ENCODE measurements at places on chromosomes 4 and X. TPM values are rescaled to one million over a fixed set of nuclear protein-coding genes. Genes with fewer than 3 reads are reported as not detected.

DNA sequence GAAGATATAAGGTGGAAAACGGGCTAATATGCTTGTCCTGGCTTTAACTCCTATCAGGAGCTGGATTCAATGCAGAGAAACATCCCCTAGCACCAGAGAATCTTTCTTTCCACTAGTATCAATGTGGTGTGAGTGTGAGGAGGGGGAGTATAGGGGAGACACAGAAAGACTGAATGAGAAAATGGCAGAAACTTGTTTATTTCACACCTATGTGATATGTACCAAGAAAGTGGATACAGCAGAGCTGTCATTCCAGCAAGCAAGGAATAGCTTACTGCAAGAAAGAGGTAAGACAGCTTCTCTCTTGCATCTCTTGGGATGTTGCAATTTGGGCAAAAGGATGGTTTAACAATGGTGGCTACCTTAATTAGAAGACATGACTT is 105.6 kb downstream of the LNX1 start:
- no peak for DNase-seq

- no peak for DNase-seq
These were observed 124.8 kb downstream of the LRBA start for GRCh38 chr4:150890246-150890645.

DNA sequence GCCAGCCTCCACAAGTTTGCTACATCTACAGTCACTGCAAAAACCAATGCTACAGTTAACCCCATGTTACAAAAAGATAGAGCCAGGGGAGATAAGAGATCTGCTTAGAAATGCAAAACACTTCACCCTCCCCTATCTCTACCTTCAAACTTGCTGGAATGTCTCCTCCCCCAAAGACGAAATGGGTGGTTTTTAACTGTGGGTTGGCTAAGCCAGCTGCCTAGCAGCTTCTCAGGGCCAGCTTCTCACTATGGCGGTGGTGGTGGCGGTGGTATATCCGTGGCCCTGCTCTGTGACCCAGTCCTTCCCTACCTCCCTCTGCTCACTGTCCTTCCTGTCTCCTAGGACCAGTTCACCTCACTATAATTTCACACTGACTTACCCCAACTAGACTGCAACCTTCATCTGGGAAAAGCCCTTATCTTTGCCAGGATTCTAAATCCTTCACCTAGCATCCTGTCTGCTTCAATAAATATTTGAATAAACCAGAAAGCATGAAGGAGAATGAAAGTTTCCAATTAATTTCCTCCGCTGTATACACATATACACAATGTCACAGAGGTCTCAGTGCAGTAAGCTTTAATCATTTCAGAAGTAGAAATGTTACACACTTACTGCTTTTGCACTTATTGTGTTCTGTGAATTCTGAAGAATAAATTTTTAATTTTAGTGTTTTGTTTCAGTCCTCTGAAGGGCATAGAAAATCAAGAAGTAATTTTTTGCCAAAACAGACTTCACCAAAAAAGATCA is 46.3 kb downstream of the SH3KBP1 start:
- DNase-seq, result no peak

- DNase-seq, result no peak
These were observed 70.3 kb downstream of the STIM2 start for GRCh38 chr4:26930964-26931363.

- DNase-seq, result no peak
These were observed 58.8 kb downstream of the PPP3CA start for GRCh38 chr4:101288365-101289145.

GRCh38 chrX:124194901-124195300 is 137.6 kb upstream of the TEX13D start:
- DNase-seq, result no peak

- no peak for DNase-seq
These were observed 184.6 kb upstream of the KIT start for GRCh38 chr4:54473077-54473545.

DNA sequence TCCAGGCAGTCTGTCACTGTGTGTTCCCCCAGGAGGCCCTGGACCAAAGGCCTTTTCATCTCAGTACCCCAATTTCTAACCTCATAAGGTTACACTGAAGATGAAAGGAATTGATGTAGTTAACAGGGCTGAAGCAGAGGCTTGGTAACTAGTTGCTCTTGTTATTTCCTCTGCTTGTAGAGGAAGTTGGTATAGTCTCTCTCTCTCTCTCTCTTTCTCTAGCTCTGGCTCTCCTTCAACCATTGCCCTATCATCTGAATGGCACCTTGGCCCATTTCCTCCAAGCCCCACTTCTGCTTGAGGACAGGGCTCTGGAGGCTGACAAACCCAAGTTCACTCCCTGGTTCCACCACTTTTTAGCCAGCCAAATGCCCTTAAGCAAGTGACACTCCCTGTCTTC is 96.1 kb downstream of the MAMLD1 start:
- DNase-seq, result no peak

GRCh38 chrX:78024349-78025059 is 55.1 kb upstream of the PGAM4 start:
- DNase-seq, result no peak

GRCh38 chr4:43133566-43133965 is 241.1 kb downstream of the GRXCR1 start:
- no peak for DNase-seq

GRCh38 chrX:2536974-2537373 is 36.2 kb upstream of the DHRSX start:
- no peak for DNase-seq

DNA sequence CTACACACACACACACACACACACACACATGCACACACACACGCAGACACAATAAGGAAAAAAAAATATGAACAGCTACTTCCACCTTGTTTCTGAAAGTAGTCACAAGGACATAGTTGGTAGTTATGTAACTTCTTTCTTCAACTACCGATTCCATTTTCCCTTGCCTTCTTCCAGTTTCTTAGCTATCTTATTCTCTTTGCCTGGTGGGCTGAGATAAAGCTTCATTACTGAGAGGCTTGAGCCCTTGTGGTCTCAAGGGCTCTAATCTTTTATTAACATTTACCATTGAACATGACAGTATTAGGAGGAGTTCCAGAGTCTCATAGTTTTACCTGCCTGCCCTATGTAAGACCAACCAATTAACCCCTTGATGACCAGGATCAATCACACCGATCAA is 8.9 kb upstream of the SMIM10 start:
- no peak for DNase-seq

DNA sequence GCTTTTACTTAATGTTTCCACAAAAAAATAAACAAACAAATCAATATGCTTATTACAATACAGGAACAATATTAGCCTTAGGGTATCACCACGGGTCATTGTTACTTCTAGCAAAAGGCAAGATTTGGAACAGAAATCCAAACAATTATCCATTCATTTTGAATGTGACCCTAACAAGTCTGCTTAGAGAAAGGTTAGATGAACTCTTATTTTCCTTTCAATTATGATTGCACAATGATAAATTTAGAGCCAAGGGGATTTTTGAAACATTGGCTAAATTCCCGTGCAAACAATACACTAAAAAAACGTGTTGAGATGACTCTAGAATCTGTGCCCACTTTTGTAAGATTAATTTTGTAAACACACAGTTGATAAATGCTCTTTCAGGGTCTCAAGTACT is 474.7 kb downstream of the PCDH7 start:
- DNase-seq, result no peak

DNA sequence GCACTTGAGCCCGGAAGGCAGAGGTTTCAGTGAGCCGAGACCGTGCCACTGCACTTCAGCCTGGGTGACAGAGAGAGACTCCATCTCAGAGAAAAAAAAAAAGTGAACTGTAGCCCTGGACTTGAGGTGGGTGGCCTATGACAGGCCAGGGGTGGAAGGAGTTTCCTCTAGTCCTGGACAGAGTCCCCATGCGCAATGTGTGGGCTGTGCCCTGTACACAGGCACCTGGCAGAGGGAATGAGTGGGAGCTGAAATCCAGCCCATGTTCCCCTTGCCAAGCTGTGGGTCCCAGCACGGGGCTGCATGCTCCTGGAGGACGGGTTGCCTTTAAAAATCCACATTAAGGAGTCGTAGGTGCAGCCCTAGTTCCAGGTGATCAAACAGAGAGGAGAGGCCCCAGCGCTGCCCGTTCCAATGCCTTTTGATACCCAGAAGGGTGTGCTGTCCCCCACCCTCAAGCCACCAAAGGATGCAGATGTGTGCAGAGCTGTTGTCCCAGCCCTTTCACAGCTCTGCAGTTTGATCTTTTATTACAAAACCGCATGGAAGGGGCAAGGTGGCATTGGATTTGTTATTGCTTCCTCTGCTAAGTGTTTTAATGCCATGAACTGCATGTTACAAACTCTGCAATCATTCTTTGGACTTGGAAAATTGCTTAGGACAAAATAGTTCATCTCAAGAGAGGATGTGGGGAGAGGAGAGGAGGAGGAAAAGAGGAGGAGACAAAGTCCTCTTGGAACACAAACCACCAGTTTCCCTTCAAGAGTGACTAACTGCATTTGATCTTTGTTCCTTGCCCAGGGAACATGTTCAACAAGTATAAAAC is 38.0 kb upstream of the PDK3 start:
- no peak for DNase-seq

DNA sequence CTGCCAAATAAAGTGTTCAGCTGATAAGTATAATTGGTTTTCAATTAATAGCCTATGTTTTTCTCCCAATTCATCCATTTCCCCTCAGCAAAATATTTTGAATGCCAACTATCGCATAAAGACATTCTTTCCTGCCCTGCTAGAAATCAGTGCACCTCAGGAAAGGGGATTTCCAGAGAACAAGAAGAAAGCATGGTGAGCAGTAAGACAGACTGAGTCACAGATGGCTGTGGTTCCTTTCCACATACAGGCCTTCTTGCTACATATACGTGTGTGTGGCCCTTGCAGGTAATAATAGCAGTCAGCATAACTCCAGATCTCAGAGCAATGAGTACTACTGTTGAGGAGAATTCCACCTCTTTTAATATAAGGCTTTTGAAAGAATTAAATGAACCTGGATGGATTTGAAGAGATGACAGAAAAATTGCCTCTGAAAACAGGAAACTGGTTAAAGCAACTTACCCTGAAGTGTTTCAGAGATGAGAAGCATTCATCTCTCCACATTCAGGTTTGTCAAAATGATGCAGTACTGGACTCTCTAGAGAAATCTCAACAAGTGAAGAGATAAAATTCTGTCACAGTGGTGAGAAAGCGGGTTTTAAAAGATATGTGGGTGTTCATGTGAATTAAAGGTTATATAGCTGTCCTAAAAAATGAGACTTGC is 13.6 kb downstream of the GASK1B start:
- no peak for DNase-seq

DNA sequence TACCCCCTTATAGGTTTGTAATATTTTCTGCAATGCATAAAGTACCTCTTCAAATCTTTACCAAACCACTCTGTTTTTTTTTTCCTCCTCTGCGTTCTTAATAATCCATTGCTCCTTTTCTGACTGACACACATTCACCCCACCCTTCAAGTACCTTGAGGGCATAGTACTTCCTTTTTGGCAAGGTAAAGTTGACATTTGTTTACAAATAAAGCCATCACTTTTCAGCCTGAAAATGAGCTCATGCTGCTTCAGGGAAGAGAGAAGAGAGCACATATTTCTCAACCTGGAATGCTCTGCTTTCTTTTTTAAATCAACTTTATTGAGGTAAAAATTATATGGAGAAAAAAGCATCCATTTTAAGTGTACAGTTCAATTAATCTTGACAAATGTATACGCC is 113.9 kb downstream of the AGTR2 start:
- DNase-seq, result no peak

GRCh38 chr4:18234108-18234507 is 212.6 kb upstream of the LCORL start:
- DNase-seq, result no peak

DNA sequence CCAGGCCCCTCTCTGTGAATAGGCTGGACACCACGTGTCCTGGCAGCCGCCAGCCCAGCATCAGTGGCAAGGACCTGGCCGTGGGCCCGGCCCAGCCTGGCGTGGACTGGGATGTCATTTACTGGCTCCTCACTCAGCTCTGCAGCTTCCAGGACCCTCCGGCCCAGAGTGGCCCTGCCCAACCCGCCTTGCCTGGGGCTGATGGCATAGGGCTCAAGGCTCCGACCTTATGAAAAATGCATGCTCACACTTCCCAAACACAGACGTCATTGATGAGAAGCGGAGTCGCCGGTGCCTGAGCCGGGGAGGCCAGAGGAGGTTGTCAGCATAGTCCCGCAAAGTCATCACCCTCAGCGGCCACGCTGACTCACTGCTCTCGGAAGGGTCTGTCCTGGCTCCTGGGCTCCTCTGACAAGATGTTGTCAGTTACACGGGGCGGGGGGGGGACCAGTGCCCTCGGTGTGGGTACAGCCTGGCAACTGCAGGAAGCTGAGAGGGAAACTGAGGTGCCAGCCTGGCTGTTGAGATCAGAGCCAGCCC is 14.3 kb downstream of the CFAP99 start:
- DNase-seq, result no peak

- DNase-seq, result no peak
These were observed 5.6 kb downstream of the KIAA0232 start for GRCh38 chr4:6788123-6788522.

- DNase-seq, result peak; percentile 4
These were observed 46.7 kb downstream of the C4orf46 start for GRCh38 chr4:158624889-158625478.

GRCh38 chrX:6292599-6292998 is 63.9 kb upstream of the NLGN4X start:
- DNase-seq, result no peak

DNA sequence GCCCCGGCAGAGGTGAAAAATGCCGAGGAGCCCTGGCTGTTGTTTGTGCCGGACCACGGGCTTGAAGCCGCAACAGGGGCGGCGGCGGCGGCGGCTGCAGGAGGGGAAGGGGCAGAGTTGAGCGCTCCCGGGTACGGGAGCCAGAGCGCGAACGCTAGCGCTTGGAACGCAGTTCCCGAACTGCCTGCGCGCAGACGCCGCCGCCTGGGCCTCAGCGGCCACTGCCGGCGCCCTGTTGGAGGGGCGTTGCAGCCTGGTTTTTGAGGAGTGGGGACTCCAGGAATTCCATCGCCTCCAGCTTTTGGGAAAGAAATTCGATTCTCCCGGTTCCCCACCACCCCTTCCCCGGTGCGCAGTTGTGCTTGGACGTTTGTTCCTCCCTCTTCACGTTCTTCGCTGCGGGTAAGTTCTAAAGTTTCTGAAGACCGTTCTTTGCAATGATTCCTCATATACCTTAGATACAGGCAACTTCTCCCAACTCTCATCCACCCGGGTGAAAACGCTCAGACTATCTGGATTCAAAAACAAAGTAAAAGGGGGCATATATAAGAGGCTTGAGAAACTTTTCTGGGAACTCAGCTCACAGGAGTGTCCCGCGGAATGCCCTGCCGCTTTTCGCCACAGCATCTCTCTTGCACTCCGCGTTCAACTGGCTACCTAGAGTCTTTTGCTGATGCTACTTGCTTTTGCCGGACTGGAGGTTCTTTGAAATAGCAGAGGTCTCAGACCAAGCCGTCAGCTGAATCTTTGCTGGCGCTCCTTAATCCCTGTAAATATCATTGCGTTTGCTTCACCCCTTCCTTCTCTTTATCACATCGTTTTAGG is 1.0 kb downstream of the FAT4 start:
- no peak for DNase-seq

GRCh38 chr4:25535701-25536473 is 119.8 kb upstream of the SLC34A2 start:
- DNase-seq, result no peak

- no peak for DNase-seq
These were observed 70.3 kb upstream of the UCP1 start for GRCh38 chr4:140639066-140639465.

STEEP1 gene
- 35.4 TPM for polyA plus RNA-seq

SPANXN4 gene
- polyA plus RNA-seq, result not detected

RPS6KA6 gene
- 19.7 TPM for polyA plus RNA-seq

FAAH2 gene
- 11.8 TPM for polyA plus RNA-seq

FHIP1A gene
- polyA plus RNA-seq, result 5.3 TPM

TRIM60 gene
- polyA plus RNA-seq, result not detected

MAGEB17 gene
- not detected for polyA plus RNA-seq

PAGE2B gene
- polyA plus RNA-seq, result not detected

LARP7 gene
- polyA plus RNA-seq, result 67.4 TPM

GAGE12F gene
- polyA plus RNA-seq, result not detected

COX7B2 gene
- polyA plus RNA-seq, result not detected

All from left renal pelvis (tissue), 4 donors.